ENCODE measurements at places on chromosomes 13 and 19. TPM values are rescaled to one million over a fixed set of nuclear protein-coding genes. Genes with fewer than 3 reads are reported as not detected.

GRCh38 chr19:4929186-4929585, 19.9 kb downstream of the UHRF1 start:
- DNase-seq = no peak

DNA sequence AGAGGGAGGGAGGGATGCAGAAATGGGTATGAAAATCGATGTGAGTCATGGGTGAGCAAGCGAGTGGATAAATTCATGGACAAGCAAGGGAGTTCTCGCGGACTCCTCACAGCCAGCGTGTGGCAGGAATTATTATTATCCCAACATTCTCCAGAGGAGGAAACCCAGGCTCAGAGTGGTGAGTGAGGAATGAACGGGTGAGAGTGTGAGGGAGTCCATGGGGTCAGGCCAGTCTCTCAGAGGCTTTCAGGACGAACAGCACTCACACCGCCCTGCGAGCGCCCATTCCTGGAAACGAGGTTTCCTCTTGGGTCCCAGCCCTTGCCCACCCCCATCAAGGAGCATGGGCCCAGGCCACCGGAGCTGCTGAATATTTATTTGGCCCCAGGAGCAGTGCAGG, 6.3 kb upstream of the DNAAF3 start:
- no peak for DNase-seq

GRCh38 chr19:49340069-49340864, 5.1 kb downstream of the CD37 start:
- peak; percentile 93 for DNase-seq

DNA sequence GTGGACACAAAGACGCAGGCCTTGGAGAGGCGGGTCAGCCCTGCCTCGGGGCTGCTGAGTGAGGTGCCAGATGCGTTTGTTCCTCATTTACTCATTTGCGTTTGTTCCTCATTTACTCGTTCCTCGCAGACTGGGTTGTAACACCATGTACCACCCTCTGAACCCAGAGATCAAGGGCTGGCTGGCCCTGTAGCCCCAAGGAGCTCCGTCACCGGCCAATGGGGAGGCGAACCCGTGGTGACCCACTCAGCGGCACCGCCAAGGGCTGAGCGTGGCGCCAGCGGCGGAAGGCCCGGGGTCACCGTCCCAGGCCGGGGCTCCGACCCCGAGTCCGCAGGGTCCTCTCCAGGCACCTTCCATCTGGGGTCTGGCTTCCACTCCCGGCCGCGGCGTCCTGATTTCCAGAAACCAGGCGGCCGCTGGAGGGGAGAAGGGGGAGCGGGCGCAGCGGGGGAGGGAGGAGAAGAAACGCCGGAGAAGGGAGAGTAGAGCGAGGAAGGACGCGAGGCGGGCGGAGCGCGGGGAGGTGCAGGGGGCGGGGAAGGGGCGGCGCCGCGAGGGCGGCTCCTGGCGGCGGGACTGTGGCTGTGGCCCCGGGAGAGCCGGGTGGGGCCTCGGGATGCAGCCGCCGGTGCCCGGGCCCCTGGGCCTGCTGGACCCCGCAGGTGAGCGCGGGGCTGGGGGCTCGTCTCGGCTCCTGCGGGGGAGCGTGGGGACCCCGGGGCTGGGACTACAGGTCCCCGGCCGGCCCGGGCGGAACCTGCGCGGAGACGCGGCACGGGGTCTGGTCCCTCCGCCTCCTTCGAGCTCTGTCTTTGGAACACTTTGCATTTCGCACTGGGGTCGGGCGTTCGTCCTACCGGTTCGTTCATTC, at the start of gene TMEM255B:
TMEM255B (plus strand) TSS at position 576 of the 874 bp plus-strand sequence; CDS start at position 620, 44 bp downstream.
- DNase-seq = peak; percentile 79

GRCh38 chr19:17254636-17255035, 8.9 kb upstream of the NR2F6 start:
- DNase-seq = no peak

DNA sequence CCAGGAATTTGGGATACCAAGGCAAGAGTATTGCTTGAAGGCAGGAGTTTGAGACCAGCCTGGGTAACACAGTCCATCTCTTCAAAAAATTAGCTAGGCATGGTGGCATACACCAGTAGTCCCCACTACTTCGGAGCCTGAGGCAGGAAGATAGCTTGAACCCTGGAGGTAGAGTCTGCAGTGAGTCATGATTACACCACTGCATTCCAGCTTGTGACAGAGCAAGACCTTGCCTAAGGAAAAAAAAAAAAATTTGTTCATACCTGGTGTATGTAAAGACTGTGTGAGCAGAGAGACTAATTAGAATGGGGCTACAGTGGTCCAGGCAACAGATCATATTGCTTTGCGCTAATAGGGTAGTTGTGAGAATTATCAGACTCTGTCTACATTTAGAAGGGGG, 778.3 kb upstream of the PCDH20 start:
- DNase-seq = no peak

DNA sequence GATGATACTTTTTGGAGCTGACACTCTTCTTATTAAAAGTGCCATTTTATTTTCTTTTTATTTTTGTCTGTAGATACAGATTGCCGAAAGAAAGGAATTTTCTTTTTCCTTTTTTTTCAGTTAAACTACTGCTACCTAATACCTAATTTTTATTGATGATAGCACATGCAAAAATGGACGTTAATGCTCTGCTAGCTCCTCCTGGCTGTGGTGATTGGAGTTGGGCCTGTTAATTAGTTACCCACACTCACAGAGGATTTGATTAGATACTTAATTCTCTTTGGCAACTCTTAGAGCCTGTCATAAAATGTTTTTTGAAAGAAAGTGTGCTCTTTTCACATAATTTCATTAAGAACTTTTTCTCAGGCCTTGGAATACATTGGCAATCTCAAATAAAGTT, 366.8 kb downstream of the DCT start:
- DNase-seq = no peak

DNA sequence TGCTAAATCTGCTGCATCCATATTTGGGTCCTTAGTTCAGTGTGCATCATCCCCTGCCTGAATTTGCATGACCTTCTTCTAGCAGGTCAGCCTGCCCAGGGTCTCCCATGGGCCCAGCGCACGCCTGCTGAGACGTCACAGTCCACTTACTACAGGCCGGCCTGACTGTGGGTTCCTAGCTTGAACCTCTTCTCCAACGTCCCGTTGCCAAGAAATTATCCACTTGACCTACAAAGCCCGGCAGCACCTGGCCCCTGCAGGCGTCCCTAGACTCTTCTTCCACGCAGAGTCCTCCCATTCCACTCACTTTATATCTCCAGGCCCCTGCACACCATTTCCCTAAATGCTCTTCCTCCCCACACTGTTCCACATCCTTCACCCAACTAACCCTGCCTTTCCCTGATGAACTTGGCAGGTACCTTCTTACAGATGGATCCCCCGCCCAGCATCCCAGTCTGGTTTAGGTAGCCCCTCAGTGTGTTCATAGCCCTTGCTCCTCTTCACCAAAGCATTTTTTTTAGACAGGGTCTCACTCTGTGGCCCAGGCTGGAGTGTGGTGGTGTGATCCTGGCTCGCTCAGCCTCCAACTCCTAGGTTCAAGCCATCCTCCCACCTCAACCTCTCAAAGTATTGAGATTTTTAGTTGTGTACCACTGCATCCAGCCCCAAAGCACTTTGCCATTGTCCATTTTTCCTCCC, 155.0 kb upstream of the SOX1 start:
- DNase-seq = peak; percentile 5

DNA sequence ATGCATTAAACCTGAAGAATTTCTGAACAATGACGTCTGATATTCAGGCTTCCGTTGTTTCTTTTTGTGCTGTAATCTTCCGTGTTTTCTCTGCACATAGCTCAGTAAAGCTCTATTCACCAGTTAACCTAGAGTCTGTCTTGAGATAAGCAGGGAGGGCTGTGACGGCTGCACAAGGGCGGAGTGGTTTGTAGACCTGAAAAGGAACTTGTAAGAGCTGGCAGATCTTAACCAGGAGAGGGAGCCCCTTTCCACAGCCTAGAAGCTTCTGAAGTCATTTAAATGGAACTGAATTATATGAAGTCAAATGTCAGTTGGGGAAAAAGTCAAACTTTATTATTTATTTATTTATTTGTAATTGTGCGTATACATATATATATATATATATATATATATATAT, 27.5 kb downstream of the DPRX start:
- DNase-seq = peak; percentile 10

- DNase-seq = peak; percentile 97
Observed at GRCh38 chr19:49338691-49339300, 3.6 kb downstream of the CD37 start.

GRCh38 chr13:41162151-41162550, 29.5 kb upstream of the KBTBD6 start:
- no peak for DNase-seq

GRCh38 chr19:13425151-13425550, 81.1 kb downstream of the CACNA1A start:
- DNase-seq = no peak

- DNase-seq = no peak
Observed at GRCh38 chr13:23794267-23795161, 94.7 kb downstream of the MIPEP start.

DNA sequence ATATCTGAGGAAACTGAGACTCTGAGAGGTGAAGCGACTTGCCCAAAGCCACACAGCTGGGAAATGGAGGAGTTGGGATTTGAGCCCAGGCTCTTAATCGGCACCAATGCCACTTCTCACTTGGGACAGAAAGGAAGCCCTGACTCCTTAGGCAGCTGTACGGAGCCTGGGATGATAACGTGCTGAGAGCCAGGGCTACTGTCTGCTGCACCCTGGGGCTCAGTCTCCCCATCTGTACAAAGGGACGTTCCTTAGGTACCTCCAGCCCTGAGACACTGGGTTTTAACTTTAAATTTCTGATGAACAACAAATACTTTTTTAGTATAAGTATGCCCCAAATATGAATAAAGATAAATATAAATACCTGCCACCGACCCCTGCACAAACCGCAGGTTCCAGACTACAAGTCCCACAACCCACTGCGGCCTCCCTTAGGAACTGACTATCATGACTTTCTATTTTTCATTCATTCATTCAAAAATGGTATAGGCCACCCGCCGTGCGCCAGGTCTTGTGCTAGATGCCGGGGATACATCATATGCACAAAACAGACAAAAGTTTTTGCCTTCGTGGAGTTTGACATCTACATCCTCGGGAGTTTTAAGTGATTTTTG, 776 bp upstream of the NCLN start:
- DNase-seq = peak; percentile 67

DNA sequence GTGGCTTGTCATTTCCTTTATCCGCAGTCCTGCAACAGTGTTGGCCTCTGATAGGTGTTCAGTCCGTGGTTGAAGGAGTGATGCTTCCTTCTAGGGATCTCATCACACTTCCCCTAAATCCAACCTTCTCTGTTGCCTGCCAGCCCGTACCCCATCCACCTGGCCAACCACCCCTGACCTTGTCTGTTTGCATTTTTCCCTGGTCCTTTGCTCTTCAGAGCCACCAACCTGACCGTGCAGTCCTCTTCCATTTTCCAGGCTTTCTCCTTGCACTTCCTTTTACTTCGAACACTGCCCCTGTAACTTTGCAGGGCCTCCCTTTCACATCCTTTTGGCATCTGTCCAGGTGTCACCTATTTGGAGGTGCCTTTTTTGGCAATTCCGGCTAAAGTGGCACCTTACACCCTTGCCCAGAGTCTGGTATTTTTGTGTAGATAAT, 696 bp downstream of the ZNF460 start:
- no peak for DNase-seq

- no peak for DNase-seq
Observed at GRCh38 chr13:20401931-20402856, 123.5 kb downstream of the CRYL1 start.

GRCh38 chr13:37495046-37495445, 103.5 kb downstream of the POSTN start:
- DNase-seq = no peak

DNA sequence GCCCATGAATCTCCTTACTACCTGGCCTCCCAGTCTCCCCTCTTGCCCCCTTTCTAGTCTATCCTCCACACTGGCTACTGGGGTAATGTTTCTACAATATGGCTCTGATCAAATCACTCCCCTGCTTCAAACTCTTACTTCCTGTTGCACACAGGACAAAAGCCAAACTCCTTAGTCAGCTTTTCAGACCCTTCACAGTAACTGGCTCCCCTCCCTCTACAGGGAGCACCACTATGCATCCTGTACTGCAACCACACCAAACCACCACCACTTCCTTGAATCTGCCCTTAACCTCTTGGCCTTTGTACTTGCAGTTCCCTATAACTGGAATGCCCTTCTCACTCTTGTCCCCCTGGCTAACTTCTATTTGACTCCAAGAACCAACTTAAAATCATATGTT, 32.2 kb downstream of the DEDD2 start:
- peak; percentile 39 for DNase-seq

DNA sequence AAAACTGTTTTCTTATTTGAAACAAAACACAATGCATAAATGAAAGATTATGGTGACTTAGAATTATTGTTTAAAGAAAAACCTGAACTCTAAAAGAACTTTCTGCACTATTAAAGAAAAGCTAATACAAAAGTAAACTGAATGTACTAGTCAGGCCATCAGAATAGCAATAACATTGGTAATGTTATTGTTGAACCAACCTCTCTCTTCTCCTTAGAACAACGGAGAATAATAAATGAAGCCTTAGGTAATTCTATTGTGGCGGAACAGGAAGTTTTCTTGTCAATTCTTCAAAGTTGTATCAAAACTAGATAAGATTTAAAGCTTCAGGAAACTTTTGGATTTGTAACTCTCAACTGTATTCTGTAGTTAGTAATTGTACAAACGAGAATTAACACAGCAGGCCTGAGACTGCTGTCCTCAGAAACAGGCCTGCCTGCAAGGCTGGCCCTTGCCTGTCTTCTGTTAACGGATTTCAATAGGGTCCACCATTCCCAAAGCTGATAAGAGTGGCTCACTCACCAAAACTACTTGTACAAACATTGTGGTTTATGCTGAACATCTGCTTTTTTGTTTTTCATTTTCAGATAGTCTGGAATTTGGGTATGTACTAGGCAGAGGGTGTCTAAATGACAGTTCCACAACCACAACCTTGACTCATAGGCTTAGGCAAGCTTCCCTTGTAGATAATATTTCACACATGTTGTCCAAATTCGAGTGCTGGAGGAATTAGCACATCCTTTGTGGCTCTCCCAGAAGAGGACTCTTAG, 825.8 kb downstream of the GPC5 start:
- no peak for DNase-seq

GRCh38 chr19:55344444-55344843, 4.8 kb downstream of the KMT5C start:
- no peak for DNase-seq

GRCh38 chr13:20610006-20610405, 43.0 kb downstream of the IFT88 start:
- DNase-seq = no peak

The THSD1 gene
- total RNA-seq = 1.3 TPM

The KL gene
- 0.52 TPM for total RNA-seq

The CATSPERD gene
- not detected for total RNA-seq

The ZNF536 gene
- total RNA-seq = not detected

The SUCLA2 gene
- 19.8 TPM for total RNA-seq

The LILRA6 gene
- not detected for total RNA-seq

The RAB3A gene
- total RNA-seq = 0.52 TPM

The DPF1 gene
- total RNA-seq = not detected

The COL4A1 gene
- total RNA-seq = 253 TPM

The CCNA1 gene
- not detected for total RNA-seq

Measured in body of pancreas (tissue), 4 donors.